ENCODE measurements at places on chromosomes 5 and 9.

DNA sequence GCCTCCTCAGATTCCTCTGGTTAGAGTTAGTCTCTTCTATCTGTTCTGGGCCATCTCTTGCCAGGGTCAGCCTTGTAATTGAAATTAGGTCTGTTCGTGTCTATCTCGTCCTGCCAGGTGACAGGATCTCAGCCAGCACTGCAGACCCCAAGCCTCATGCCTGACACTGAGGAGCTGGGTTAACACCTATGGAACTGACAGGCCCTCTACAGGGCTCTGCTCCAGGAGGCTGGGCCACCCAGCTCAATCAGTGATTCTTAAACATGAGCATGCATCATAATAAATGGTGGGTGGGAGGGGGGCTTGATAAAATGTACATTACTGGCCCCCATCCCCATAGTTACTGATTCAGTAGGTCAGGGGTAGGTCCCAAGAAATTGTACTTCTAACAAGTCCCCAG, 103.4 kb downstream of the PSD2 start:
- DNase-seq, result no peak

GRCh38 chr5:50875002-50875344, 208.5 kb downstream of the PARP8 start:
- DNase-seq, result no peak

DNA sequence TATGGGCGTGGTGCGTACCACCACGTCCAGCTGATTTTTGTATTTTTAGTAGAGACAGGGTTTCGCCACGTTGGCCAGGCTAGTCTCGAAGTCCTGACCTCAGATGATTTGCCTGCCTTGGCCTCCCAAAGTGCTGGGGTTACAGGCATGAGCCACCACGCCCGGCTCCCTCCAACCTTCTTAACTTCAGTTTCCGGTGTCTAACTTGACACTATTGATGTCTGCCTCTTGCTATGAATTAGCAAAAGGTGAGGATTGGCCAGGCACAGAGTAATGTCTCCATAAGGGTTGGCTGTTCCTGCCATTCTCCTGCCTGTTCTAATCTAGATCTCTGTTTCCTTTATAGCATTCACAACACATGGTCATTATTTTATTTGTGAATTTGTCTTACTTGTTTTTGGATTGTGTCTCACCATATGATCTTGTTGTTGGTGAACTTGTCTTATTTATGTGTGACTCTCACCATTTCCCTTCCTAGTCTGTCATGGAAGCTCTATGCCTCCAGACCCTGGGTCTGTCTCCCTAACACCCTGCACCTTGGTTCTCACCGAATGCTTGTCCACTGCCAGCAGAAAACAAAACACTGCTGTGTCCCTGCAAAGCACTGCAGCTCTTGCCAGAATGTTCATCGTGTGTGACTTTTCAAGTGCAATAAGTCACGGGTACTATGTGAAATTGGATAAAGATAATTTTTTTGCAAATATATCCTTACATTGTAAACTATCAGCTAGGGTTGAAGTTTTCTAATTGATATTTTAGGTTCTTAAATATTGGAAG, 26.0 kb downstream of the BASP1 start:
- no peak for DNase-seq

GRCh38 chr5:17854901-17855300, 220.6 kb downstream of the TAF11L14 start:
- DNase-seq, result no peak

GRCh38 chr9:77987081-77987656, 44.4 kb downstream of the GNAQ start:
- no peak for DNase-seq

DNA sequence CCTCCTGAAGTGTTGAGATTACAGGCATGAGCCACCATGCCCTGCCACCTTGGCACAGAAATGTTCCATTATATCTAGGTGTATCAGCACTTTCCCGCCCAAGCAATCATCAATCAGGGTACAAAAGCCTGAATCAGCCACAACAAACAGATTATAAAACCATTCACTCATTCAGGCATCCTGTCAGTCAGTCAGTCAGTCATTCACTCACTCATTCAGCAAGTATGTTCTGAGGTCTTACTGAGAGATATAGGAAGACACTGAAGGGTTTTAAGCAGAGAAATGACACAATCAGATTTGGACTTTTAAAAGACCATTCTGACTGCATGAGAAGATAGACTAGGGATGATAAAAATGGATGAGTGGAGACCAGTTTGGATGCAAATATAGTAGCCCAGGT, 13.1 kb downstream of the PSMD5 start:
- no peak for DNase-seq

- DNase-seq, result no peak
These were observed 189.1 kb downstream of the WDR70 start for GRCh38 chr5:37568018-37568753.
